ENCODE measurements at places on chromosomes 16 and 17. TPM values are rescaled to one million over a fixed set of nuclear protein-coding genes. Genes with fewer than 3 reads are reported as not detected.

DNA sequence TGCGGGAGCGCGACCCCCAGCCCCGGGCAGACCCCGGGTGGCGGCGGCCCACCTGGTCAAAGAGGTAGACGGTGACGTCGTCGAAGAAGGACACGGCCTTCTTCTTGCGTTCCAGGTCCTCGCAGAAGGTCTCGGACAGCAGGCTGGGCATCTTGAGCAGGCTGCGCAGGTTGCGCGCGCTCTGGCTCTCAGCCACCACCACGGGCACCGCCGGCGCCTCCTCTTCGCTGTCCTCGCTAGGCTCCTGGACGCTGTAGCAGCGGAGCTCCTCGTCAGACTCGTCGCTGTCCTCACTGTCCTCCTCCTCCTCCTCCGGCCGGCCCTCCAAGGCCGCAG, 45.2 kb upstream of the PVALEF start:
- H3K27me3 ChIP-seq: no peaks in the 10 kb centered on the region
- no peak overlapping the region for H3K27ac ChIP-seq
- H3K4me3 ChIP-seq: no peak overlapping the region
- peaks cover 3% of the 10 kb centered on the region for H3K4me1 ChIP-seq

The PKMYT1 gene
- not detected for total RNA-seq

The SLC6A2 gene
- not detected for total RNA-seq

- H3K4me1 ChIP-seq: no peaks in the 10 kb centered on the region
- no peaks in the 10 kb centered on the region for H3K36me3 ChIP-seq
- no peak overlapping the region for H3K27ac ChIP-seq
- H3K27me3 ChIP-seq: no peaks in the 10 kb centered on the region
- H3K4me3 ChIP-seq: no peak overlapping the region
Observed at GRCh38 chr17:2545393-2545792, 33.7 kb upstream of the METTL16 start.

The TBC1D26 gene
- 0.56 TPM for total RNA-seq

The MT4 gene
- total RNA-seq: not detected

DNA sequence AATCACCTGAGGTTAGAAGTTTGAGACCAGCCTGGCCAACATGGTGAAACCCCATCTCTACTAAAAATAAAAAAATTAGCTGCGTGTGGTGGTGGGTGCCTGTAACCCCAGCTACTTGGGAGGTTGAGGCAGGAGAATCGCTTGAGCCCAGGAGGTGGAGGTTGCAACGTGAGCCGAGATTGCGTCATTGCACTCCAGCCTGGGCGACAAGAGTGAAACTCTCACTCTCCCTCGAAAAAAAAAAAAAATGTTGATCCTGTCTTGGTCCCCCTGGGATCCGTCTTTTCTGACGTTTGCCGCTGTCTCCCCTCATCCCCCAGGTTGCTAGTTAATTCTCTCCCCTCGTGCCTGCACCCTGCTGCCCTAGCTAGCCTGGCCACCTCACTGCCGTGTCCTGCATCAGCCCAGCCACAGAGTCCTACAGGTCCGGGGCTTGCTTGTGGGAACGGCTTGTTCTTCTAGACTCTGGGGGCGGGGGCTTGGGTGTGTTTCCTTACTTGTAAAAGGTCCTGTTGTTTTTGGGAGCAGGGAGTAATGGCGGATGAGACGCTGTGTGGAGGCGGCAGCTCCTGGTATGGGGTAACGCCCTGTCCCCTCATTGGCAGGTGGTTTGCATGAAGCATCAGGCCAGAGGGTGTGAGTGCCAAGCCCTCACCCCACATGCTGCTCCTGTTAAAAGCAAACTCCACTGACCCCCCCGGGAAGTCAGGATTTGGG, 44.6 kb downstream of the PGS1 start:
- DNase-seq: no peak
- H3K27ac ChIP-seq: no peak overlapping the region
- H3K27me3 ChIP-seq: no peaks in the 10 kb centered on the region
- H3K4me1 ChIP-seq: no peaks in the 10 kb centered on the region
- H3K4me3 ChIP-seq: no peak overlapping the region

DNA sequence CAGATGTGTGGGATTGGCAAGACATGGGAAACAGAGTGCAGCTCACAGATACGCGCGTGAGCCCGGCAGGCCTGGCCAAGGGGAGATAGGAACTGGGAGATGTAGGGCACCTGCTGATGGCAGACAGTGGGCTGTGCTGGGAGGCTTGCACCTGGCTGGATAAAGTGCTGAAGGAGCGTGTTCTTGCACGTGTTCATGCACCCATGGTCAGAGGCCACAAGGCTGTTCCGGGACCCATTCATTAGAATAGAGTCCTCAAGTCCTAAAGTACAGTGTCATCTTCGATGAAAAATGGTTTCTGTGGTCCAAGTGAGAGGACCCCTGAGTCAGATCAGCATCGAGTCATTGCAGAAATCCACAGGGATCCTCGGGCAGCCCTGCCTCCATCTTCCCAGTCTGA, 236.4 kb downstream of the CCDC182 start:
- no peaks in the 10 kb centered on the region for H3K36me3 ChIP-seq
- peaks cover 18% of the 10 kb centered on the region for H3K4me1 ChIP-seq
- no peak overlapping the region for H3K4me3 ChIP-seq
- DNase-seq: no peak
- H3K27ac ChIP-seq: peak overlapping the region; percentile 56
- no peaks in the 10 kb centered on the region for H3K27me3 ChIP-seq

DNA sequence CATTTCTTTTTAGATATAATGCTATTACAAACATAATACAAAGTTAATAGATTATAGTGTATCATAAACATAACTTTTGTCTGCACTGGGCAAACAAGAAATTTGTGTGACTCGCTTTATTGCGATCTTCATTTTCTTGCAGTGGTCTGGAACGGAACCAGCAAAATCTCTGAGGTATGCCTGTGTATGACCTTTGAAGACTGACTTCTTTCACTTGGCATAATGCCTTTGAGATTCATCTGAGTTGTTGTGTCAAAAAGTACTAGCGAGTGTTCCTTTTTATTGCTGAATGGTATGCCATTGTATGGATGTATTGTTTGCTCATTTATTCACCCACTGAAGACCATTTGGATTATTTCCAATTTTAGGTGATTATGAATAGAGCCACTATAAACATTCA, 69.2 kb downstream of the TANC2 start:
- DNase-seq: no peak
- no peak overlapping the region for H3K27ac ChIP-seq
- peaks cover 1% of the 10 kb centered on the region for H3K4me1 ChIP-seq
- H3K36me3 ChIP-seq: no peaks in the 10 kb centered on the region
- H3K27me3 ChIP-seq: no peaks in the 10 kb centered on the region
- no peak overlapping the region for H3K4me3 ChIP-seq

- no peak for DNase-seq
- H3K4me3 ChIP-seq: no peak overlapping the region
- no peaks in the 10 kb centered on the region for H3K27me3 ChIP-seq
- no peak overlapping the region for H3K27ac ChIP-seq
- peaks cover 2% of the 10 kb centered on the region for H3K4me1 ChIP-seq
- no peaks in the 10 kb centered on the region for H3K36me3 ChIP-seq
Observed at GRCh38 chr17:73952082-73952479, 251.4 kb upstream of the RPL38 start.

DNA sequence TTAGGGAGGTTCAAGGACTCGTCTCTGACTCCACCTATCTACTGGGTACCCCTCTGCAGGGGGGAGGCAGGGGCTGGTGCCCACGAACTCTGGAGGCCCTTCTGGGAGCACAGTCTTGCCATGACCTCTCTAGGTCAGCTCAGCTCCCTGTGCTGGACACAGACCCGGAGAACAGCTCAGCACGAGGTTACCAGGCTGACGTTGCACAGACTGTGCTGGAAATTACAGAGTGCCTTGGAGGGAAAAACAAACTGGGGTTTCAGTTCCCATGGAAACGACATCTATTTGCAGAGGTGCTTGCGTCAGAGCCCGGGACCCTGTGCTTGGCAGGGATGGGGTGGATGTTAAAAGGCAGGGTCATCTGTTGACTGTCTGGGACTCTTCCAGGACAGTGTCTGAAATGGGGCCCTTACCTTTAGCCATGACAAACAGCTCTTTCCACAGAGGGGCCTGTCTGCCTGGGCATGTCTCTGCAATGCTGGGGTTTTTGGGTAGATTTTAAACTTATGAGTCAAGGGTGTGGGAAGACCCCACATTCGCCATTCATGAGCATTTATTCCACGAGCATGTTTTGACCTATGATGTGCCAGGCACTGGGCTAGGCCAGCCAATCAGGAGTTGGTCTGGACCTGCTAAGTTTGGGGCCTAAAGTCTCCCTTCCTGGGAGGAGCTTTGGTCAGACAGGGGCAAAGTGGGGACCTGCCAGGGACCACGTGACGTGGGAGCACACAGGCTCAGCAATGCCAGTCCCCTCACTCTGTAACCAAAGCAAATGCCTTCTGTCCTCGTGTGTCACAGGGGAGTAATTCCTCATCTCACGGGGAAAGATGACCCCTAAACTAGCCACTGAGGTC, 22.5 kb downstream of the CCR7 start:
- peaks cover 31% of the 10 kb centered on the region for H3K4me1 ChIP-seq
- H3K4me3 ChIP-seq: no peak overlapping the region
- no peaks in the 10 kb centered on the region for H3K27me3 ChIP-seq
- H3K36me3 ChIP-seq: no peaks in the 10 kb centered on the region
- peak; percentile 98 for DNase-seq

DNA sequence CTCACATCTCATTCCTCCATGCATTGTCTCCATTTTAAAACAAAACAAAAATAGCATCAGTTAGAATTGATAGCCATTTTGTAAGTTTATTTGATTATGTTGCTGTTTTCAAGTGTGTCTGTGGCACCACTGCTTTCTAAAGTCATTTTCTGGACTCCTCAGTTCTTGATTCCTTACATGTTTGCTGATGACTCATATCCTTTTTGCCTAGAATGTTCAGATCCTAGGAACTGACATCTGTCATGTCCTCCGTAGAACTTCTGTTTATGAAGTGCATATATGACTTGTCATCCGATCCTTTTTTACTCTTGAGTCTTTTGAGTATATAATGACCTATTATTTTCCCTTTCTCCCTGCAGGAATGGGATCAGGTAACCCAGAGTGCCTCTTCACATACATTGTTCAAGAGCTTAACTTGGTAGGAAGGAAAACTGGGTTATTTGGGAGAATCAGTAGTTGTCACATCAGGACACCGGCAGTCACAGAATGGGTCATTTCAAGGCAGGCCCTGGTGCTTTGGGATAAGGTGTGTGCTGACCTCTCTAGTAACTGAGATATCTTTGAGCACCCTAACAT, 69.2 kb downstream of the MAP2K4 start:
- H3K4me3 ChIP-seq: no peak overlapping the region
- H3K4me1 ChIP-seq: no peaks in the 10 kb centered on the region
- no peaks in the 10 kb centered on the region for H3K36me3 ChIP-seq
- no peak for DNase-seq
- no peaks in the 10 kb centered on the region for H3K27me3 ChIP-seq
- H3K27ac ChIP-seq: no peak overlapping the region

- no peak for DNase-seq
- H3K27me3 ChIP-seq: no peaks in the 10 kb centered on the region
- H3K4me1 ChIP-seq: no peaks in the 10 kb centered on the region
- no peak overlapping the region for H3K27ac ChIP-seq
Observed at GRCh38 chr17:43918026-43918389, 10.7 kb upstream of the MPP2 start.

The MSLN gene
- 0.40 TPM for total RNA-seq

The MGAT5B gene
- total RNA-seq: 1.1 TPM

The NARF gene
- 50.7 TPM for total RNA-seq

DNA sequence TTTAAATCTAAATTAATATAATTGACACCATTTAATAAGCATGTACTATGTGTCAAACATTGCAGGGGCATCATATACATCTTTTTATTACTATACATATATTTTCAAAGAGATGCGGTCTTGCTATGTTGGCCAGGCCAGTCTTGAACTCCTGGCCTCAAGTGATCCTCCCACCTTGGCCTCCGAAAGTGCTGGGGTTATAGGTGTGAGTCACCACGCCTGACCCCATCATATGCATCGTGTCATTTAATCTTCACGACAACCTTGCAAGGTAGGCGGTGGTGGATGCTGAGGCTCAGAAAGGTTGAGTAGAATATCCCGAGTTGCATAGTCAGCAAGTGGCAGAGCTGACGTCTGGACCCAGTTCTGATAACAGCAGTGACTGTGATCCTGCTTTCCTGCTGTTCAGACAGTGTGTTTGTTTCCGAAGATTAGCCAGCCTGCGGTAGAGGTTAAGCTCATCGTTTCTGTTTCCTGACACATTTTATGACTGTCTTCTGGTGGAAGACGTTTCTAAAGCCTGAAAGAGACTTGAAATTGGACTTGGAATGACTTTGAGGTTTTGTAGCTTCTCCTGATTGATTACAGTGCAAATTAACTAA, 316.6 kb downstream of the SNX29 start:
- DNase-seq: no peak
- H3K27me3 ChIP-seq: no peaks in the 10 kb centered on the region
- no peak overlapping the region for H3K4me3 ChIP-seq
- H3K4me1 ChIP-seq: no peaks in the 10 kb centered on the region
- H3K36me3 ChIP-seq: no peaks in the 10 kb centered on the region

- no peak overlapping the region for H3K4me3 ChIP-seq
- no peaks in the 10 kb centered on the region for H3K4me1 ChIP-seq
- no peak overlapping the region for H3K27ac ChIP-seq
Observed at GRCh38 chr17:60095381-60095780, 16.7 kb upstream of the HEATR6 start.

The SDR42E1 gene
- 0.79 TPM for total RNA-seq

- no peaks in the 10 kb centered on the region for H3K36me3 ChIP-seq
- H3K4me3 ChIP-seq: peak overlapping the region; percentile 88
- H3K27me3 ChIP-seq: no peaks in the 10 kb centered on the region
- peaks cover 3% of the 10 kb centered on the region for H3K4me1 ChIP-seq
Observed at GRCh38 chr16:87392821-87393679, 914 bp downstream of the MAP1LC3B start.

The FBXL19 gene
- 10.2 TPM for total RNA-seq

Measured in ovary (tissue), 10 donors.